GF-D8 (cell line): ENCODE measurements at places on chromosomes 7 and 10.

GRCh38 chr7:71783779-71784178, 628.4 kb downstream of the CALN1 start:
- DNase-seq = no peak

DNA sequence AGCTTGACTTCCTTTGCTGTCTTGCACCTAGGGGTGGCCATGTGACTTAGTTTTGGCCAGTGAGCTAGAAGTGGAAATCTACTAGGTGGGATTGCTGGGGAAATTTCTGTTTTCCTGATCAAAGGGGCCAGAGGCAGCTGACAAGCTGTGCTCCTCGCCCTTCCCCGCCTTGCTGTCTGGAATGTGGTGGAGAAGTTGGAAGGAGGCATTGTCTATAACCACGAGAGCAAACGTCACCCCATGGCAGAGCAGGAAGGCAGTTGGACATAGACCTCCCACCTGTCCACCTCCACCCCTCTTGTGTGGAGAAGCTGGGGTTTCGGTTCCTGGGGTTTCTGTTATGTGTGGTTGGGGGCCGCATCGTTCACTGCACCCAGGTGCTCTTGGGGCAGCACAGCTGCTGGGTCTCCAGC, 7.3 kb downstream of the SFRP5 start:
- DNase-seq = no peak

DNA sequence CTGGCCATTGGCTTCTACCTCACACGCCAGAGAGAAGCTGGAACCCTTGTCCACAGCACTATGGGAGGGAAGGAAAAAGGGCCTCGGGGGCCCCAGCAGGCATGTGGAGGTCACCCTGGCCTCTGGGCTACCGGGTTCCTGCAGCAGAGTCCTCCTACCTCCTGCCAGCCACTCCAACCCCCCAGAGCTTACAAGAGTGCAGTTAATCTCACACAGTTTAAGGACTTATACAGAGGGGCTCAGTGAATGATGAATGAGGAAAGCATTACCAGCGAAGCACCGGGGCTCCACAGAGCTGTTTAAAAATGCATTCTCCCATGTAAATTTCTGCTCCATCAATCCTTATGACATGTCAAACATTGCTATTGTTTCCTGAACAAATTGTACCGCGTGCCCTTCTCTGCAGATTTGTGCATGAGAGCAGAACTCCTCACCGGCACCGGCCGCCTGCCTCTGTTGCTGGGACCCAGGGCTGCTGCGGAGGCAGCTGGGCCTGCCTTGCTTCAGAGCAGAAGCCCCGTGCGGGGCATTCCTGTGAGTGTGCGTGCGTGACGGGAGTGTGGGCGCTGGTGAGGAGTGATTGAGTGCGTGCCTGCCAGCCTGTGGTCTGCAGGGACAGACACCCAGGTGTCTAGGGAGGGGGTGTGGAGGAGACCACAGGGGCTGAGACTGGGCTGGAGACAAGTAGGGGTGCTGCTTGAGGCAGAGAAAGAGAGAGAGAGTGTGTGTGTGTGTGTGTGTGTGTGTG, 52.8 kb downstream of the C10orf105 start:
- DNase-seq = no peak

GRCh38 chr7:99126921-99127553, 16.9 kb downstream of the SMURF1 start:
- peak; percentile 33 for DNase-seq

- no peak for DNase-seq
Observed at GRCh38 chr10:121462281-121462680, 136.0 kb downstream of the FGFR2 start.

GRCh38 chr10:18583575-18584270, 67.7 kb downstream of the NSUN6 start:
- DNase-seq = peak; percentile 42

DNA sequence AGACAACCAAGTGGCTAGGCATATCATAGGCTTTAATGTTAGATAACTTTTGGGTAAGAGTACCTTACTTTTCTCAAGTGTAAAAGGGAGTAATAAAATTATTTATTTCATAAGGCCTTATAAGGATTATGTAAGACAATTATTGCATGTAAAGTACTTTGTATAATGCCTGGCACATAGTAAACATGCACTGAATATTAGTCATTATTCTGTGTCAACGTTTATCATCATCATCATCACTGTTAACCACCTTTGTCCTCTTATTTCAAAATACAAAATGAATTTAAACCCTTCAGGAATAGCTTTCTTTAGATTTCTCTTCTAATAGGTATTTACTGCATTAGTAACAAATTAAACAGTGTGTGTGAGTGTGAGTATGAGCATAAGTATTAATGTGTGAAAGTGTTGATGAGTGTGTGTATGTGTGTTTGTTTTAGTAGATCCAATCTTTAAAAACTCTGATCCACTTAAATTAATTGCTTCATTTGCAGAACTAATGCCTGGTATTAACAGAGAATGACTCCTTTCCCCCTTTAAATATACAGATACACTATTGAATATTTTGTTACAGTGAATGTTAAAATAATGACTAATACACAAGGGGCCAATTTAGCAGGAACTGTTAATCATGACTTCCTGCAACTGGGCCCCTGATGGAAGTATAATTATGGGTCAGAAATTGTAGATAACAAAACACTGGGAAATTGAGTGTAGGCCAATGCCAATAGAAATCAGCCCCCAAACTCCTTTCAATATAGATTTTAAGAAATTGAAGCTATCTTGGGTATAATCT, 213.3 kb upstream of the FZD8 start:
- DNase-seq = no peak

DNA sequence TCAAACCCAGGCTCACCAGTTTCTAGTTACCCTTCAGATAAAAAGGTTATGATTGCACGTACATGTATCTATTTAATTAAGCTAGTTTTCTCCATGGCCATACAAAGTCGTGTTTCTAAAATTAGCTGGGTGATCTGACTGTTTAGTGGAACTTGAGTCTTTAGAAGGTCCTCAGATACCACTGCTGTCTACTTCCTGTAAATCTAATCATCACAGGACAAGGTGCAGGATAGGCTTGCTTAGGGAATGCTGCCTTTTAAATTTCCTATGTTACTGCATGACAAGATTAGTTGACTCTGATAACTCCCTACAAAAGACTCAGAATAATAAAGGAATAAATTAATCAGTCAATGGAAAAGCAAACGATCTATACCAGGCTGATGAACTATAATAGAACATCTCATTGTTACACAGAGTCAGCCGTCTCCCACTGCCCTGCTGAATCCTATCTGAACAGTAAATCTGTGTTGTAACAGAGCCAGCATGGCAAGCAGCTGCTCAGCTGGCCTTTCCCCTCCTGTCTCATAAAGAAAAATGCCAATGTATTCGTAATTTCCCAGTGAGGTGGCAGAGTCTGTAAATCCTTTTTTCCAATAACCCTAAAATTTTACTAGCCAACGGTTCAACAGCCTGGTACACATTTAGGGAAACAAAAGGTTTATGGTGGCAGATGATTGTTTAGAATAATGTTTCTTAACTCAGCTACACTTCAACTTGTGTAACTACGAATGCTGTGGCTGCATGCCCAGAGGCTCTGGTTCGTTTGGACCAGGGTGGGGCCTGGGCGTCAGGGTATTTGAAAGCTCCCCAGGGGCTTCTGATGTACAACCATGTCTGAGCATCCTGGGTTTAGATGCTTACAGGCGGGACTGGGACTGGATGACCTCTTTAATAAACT, 318.0 kb downstream of the PAXIP1 start:
- no peak for DNase-seq

- DNase-seq = no peak
Observed at GRCh38 chr10:44552726-44553125, 167.8 kb upstream of the CXCL12 start.

DNA sequence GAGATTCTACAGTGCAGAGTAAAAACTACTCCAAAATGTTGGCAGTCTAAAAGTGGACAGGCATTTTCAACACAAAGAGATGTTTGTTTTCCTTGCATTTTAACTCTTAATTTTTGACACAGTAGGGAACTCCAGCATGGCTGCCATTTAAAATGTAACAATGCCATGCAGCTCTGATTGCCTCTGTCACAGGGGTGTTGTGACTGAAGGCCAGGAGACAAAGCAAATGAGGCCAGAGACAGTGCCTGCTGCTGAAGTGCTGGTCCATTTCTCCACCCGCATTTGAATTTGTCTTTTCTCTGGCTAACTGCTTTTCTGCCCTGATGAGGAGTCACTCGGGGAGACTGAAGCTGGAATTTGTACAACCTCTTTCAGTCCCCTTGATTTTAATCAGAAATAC, 710.6 kb upstream of the GALNT17 start:
- DNase-seq = no peak

DNA sequence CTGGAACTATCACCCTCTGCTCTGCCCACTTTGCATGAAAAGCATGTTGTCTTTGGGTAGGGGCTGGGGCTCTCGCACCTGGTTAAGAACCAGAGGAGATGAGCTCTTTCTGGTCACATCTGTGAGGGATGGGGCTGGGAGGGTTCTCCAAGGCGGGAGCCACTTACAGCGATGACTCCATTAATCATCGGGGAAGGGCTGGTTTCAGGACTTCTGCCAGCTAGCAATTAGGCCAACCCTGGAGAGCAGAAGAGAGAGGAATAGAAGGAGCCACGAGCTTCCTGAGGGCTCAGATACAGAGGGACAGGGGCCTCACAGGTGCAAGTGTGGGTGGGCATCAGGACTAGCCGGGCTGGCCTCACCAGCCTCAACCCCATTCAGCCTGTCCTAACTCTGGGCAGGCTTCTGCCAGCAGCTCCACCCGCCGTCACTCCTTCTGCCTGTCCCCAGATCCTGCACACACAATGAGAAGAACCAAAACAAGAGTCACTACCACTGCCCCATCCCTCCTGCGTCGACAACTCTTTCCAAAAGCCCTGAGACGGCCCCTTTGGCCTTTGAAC, 8.4 kb downstream of the AQP1 start:
- no peak for DNase-seq

DNA sequence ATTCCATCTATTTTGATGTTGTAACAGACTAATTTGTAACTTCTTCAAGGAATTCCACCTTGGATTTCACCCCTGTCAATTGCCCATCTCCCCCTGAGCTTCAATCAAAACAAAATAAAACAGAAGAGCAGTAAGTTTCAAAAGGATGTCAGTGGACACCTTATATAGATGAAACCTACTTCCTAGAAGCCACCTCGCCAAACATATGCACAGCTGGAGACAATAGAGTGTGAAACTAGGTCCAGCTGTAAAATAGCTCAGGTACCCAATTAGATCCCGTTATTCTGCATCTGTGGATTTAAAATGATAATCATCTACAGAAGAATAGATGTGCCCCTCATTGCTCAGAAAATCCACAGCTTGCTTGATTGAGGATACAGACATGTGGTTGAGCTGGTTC, 598.6 kb downstream of the SH2D4B start:
- no peak for DNase-seq

GRCh38 chr10:102948176-102948575, 30.1 kb downstream of the CNNM2 start:
- DNase-seq = no peak

DNA sequence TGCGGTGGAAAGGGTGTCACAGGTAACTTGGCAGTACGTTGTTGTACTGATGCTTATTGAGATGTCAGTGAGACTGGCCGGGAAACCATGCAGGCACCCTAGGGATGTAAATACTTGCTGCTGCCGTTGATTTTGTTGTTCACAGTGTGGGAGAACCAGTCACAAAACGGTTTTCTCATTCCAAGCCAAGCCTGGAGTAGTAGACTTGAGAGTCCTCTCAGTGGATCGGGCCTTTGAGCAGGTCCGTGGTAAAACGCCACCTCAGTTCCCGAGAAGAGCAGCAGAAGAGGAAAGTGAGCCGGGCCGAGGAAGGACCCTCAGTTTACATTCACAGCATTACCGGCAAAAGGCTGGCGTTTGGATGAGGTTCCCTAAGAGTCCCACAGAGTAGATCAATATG, 1.1 kb downstream of the JAKMIP3 start:
- DNase-seq = no peak

DNA sequence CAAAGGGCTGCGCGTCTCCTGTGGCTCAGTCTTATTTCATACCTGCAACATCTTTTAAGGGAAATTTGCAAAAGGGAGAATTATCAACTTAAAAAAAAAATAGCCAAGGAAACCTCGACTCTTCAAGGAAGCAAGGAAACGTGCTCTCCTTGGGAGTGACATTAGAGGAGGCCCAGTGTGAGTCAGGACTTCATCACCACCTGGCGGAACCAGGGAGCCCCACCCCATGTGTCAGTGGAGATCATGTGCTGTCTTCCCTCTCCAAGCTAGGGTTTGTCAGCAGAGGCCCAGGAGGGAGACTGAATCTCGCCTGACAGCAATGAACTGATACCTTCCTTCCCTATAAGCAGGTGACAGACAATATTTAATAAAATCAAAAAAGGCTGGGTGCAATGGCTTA, 28.9 kb downstream of the POR start:
- DNase-seq = no peak

GRCh38 chr10:123991611-123992570, 100.3 kb upstream of the CPXM2 start:
- DNase-seq = no peak

DNA sequence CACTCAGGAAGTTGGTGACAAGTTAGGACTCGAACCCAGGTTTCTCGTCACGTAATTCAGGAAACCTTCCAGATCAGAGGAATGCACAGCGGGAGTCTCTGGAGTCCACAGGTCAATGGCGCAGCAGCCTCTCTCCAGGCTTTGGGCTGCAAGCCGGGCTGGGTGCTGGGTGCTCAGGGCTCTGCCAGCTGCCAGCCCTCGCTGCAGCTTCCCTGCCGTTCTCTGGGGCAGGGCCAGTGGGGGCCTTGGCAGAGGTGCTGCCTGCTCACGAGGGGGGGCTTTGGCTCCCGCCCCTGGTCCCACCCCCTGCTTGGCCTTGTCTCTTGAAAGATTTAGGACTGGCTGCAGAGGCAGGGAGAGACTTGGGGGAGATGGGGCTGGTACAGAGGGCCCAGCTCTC, at the start of gene TACR2:
Gene TACR2, minus strand, starts transcription at position 224 of the 400 bp plus-strand sequence. CDS start 595 bp downstream, outside the sequence.
- DNase-seq = no peak

GRCh38 chr7:48976253-48976652, 51.9 kb downstream of the CDC14C start:
- no peak for DNase-seq

DNA sequence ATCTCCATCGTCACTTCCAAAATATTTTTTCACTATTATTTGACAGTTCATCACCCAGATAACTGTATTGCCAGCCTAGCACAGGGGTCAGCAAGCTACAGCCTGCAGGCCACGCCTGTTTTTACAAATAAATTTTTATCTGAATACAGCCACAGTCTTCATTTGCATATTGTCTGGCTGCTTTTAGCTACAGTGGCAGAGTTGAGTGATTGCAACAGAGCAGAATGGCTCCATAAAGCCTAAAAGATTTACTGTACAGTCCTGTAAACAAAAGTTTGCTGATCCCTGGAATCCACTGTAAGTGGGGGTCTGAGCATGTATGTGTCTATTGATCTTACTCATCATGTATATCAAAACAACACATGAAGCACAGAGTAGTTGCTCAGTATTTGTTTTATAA, 45.9 kb upstream of the GNAI1 start:
- DNase-seq = no peak

DNA sequence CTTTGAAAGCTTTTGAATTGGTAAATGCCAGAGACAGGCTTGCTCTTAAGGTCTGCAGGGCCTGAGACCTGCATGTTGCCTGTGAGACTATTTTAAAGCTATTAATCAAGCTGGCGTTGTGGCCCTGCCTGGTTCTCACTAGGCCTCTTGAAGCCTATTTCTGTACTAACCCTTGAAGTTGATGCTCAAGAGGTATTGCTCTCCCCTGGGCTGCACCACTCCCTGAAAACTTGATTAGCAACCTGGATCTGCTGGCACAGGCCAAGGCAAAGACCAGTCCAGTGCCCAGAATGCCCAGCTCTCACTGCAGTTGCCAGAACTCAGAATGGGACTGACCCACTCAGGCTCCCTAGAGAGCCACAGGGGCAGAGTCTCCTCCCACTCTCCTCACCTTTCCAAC, 220.0 kb upstream of the MEOX2 start:
- DNase-seq = no peak

- DNase-seq = no peak
Observed at GRCh38 chr7:66747881-66748511, 7.5 kb downstream of the RABGEF1 start.
